ENCODE measurements at places on chromosomes 16 and 17.

GRCh38 chr17:33045216-33045615 is 53.6 kb downstream of the SPACA3 start:
- no peak for DNase-seq

DNA sequence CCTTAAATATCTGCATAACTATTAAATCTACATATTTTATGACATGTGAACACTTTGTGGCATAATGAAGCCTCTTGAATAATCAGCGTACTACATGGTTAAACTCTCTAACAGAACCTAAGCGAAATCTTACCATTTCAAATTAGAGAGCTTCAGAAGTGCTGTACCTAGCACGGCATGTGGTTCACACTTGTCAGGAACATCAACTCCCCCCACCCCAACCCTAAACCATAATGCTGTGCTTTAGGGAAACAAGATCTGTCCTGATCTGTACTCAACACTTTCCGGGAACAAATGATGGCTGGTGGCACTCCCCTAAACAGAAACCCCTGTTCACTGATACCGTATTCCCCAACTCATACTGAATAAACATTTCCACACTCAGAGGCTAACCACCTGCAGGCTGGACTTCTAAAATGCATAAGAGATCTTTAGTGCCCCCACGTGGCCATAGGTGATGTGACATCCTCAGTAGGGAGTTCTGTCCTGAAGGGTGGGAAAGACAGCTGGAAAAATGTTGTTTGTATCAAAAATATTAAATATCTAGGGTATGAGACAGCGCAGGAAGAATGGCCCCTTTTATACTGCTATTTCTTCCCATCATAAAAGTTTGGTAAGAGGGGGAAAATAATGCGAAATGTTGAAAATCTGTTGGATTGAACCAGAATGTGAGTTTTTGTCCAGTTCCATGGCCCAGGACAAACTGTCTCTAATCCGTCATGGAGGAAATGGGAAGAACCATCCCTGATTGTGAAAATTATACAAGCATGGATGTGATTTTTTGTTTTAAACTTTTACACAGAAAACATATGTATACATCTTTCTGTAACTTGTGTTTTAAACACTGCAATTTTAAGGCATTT is 88.6 kb downstream of the USP31 start:
- DNase-seq, result peak; percentile 7

- no peak for DNase-seq
Observed at GRCh38 chr16:85557083-85557970, 55.8 kb upstream of the GSE1 start.

GRCh38 chr16:84942786-84943185 is 68.5 kb downstream of the ZDHHC7 start:
- no peak for DNase-seq

- no peak for DNase-seq
Observed at GRCh38 chr17:49388290-49388640, 26.2 kb upstream of the ZNF652 start.

- no peak for DNase-seq
Observed at GRCh38 chr16:13351601-13352217, 450.3 kb downstream of the SHISA9 start.

- no peak for DNase-seq
Observed at GRCh38 chr17:40483679-40484078, 17.7 kb downstream of the TNS4 start.

- DNase-seq, result no peak
Observed at GRCh38 chr17:70859829-70860228, 690.5 kb downstream of the KCNJ2 start.

DNA sequence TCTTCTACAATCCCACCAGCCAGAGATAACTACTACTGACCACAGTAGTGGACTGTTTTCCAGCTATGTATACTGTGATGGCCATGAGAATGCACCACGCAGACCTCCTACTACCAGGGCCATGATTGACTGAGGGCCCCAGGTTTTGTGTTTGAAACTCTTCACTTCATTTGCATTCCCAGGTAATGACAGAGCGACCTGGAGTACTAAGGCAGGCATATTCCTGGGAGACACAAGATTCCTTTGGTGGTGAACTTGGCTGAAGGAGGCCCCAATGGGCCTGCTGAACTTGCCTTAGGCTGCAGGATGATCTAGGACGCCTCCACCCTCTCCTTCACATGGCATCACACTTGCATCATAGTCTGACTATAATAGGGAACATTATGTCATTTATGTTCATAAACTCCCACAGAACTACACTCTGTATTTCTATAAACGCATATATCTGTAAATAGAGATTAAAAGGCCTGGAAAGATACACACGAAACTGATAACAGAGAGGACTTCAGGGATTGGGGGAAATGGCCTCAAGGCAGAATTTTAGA is 30.4 kb downstream of the CLEC19A start:
- DNase-seq, result no peak

DNA sequence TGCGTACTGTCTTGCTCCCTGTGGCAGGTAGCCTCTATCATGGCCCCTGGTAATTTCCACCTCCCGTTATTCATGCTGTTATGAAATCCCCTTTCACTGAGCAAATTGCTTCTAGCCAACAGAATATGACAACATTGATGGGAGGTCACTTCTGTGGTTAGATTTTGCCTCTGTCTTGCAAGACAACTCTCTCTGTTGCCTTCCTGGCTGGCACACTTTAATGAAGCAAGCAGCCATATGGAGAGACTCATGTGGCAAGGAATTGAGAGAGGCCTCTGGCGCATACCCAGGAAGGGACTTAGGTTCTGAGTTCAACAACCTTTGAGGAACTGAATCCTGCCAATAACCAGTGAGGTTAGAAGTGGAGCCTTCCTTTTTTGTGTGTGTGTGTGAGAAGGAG is 51.8 kb upstream of the GPRC5B start:
- no peak for DNase-seq

- DNase-seq, result no peak
Observed at GRCh38 chr17:33121272-33121671, 129.6 kb downstream of the SPACA3 start.

DNA sequence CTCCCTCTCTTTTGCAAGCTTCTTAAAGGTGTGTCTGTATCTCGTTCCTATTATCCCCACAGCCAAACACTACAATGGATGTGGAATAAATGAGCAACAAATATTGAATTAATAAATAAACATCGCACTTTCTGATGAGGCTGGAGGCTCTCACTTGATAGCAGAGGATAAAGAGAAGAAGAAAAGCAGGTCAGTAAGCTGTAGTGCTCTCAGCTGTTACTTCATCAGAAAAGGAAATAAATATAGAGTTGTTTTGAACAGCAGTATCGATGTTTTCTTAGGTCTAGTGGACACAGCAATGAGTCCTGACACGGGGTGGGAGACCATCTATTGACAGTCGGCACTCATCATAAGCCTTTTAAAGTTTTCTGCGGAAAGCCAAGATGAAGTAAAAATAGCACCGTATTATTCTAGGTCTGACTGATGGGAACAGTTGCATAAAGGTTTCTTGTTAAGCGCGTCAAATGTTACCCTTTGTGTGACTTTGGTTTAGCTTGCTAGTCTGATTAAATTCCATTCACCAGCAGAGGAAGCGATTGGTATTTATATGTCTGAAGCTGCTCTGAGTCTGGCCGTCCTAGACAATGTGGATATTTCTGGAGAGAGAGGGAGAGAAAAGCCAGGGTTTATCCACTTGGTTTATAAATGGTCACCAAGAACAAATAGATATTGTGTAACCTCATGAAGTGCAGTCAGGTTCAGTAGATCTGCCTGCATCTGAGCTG is 646.1 kb downstream of the CDH11 start:
- no peak for DNase-seq

DNA sequence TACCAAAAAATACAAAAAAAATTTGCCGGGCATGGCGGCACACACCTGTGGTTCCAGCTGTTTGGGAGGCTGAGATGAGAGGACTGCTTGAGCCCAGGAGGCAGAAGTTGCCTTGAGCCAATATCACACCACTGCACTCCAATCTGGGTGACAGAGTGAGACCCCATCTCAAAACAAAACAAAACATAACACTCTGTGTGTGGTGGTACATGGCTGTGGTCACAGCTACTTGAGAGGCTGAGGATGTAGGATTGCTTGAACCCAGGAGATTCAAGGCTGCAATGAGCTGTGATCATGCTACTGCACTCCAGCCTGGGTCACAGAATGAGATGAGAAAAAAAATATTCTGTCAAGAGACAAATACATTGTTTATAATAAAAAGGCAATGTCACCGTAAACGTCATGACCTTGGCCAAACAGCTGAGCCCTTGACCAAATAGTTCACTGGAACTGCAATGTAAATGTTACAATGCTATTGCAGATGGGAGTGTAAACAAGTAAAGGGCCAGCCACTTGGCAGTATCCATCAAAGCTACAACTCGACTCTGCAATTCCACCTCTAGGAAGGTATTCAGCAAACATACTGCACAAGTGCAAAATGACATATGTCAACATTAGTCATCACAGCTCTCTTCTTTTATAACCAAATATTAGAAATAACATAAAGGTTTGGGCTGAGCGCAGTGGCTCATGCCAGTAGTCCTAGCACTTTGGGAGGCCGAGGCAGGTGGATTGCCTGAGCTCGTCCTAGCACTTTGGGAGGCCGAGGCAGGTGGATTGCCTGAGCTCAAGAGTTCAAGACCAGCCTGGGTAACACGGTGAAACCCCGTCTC is 16.9 kb downstream of the EARS2 start:
- DNase-seq, result no peak

GRCh38 chr16:17470908-17471718 is at the start of gene XYLT1:
Gene XYLT1 (minus strand): TSS chr16:17470960. CDS start chr16:17470796, 164 bp downstream.
- DNase-seq, result no peak

DNA sequence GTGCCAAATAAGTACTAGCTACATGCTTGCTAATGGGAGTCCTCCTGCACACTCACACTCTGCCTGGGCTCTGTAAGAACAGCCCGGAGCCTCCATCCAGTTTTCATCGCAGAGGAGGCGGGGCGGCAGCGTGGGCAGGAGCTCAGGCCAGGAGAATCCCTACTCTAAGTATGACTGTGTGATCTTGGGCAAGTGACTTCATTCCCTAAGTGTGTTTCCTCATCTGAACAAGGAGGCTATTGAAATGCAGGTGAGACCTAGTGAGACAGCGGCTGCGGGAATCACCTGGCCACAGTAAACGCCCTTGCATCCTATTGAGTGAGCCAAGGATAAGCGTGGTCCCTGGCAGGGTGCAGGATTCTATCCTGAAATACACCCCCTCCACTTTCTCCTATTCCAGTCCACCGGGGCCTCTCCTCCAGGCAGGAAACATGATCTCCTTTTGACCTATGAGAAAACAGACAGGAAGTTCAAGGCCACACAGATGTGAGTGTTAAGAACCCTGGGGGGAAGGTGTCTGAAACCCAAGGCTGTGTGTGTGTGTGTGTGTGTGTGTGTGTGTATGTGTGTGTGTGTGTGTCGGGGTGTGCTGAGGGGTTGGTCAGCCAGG is 5.2 kb upstream of the RAI1 start:
- no peak for DNase-seq
